ENCODE measurements at places on chromosomes 7 and 10. TPM values are rescaled to one million over a fixed set of nuclear protein-coding genes. Genes with fewer than 3 reads are reported as not detected.

GRCh38 chr7:126780993-126781392 is 471.7 kb downstream of the GRM8 start:
- DNase-seq: no peak

DNA sequence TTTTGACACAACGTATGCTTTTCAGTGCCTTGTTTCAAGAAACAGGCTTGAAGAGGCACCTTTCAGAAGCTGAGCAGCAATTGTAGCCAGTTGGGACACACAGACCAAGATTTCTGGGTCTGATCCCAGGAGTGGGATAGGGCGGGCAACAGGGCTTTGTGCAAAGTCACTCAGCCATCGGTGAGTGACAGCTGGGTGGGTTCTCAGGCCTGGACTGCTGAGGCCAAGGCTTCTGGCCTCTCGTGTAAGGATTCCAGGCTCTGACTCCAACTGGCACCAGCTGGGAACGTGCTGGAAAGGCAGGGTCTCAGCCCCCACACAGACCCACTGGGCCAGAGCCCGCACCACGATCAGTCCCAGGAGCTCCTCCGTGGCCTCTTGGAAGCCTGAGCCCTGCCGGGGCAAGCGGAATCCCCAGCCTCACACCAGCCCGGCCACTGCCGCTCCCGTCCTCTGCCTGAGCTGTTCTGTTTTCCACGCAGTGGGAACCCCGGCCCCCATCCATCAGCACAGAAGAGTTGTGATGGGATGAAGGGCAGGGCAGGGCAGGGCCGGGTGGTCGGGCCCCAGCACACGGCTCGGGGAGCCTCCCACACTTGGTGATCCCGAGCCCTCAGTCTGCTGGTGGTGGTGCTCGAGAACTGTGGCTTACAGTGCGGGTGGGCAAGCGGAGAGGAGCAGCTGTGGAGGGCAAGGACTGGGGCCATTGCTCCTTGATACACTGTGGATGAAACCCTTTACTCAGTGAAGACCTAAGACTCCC is 46.8 kb downstream of the VIPR2 start:
- DNase-seq: peak; percentile 1

DNA sequence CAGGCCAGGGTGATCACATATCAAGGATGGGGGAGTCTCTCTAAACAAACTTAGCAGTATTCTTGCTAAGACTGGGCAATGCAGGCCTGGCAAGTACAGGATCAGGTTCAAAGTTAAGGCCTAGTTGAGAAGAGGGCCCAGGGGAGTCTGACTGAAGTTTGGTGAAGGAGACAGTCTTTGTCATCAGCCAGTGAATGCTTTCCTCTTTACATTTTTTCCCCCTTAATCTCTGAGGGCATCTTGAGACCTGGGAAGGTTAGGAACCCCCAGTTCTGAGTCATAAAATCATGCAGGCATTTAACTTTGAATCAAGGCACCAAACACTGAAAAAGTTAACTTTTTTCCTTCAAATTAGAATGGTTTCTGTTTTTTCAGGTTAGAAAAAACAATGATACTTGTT is 311.5 kb downstream of the REEP3 start:
- DNase-seq: no peak

- no peak for DNase-seq
Measured at GRCh38 chr10:113304726-113305125, 248.1 kb upstream of the HABP2 start.

CYP3A7 gene
- total RNA-seq: 0.29 TPM

DNA sequence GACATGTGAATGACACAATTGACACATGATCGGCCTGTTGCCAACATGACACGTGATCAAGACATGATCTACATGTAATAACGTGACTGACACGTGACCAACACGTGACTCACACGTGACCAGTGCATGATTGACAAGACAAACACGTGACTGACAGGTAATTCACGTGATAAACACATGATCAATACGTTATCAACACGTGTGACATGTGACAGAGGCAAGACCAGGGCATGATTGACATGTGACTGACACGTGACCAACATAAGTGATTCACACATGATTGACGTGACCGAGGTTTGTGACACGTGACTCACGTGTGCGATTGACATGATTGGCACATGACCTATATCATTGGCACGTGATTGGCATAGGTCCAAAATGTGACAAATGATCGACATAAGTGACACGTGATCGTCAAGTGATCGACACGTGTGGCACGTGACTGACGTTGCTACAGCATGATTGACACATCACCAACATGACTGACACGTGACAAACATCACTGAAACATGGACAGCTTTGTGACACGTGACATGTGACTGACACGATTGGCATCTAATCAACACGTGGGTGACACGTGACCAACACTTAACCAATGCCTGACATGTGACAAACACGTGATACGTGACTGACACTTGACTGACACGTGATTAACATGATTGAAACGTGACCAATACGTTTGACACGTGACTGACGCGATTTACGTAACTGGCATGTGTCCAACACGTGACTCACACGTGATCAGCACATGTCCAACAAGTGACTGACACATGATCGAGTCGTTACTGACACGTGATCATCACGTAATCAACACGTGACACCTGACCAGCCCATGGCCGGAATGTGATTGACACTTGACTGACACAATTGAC is 23.0 kb downstream of the CRPPA start:
- no peak for DNase-seq

- DNase-seq: no peak
Measured at GRCh38 chr10:102613785-102614184, 30.5 kb upstream of the TRIM8 start.

ITIH2 gene
- total RNA-seq: not detected

GRCh38 chr7:28076423-28077200 is 104.0 kb downstream of the JAZF1 start:
- DNase-seq: no peak

PPP1R9A gene
- total RNA-seq: 8.5 TPM

- peak; percentile 51 for DNase-seq
Measured at GRCh38 chr7:144437370-144438191, 34.1 kb upstream of the NOBOX start.

GRCh38 chr7:137360087-137360679 is 16.6 kb upstream of the PTN start:
- no peak for DNase-seq

- no peak for DNase-seq
Measured at GRCh38 chr10:52318822-52319464, 4.9 kb downstream of the DKK1 start.

TAS2R4 gene
- total RNA-seq: 0.68 TPM

- DNase-seq: no peak
Measured at GRCh38 chr7:130971297-130971696, 237.3 kb upstream of the KLF14 start.

LAMB4 gene
- total RNA-seq: not detected

GRCh38 chr10:408236-408635 is 273.0 kb downstream of the ZMYND11 start:
- no peak for DNase-seq

MLXIPL gene
- 10.6 TPM for total RNA-seq

DNA sequence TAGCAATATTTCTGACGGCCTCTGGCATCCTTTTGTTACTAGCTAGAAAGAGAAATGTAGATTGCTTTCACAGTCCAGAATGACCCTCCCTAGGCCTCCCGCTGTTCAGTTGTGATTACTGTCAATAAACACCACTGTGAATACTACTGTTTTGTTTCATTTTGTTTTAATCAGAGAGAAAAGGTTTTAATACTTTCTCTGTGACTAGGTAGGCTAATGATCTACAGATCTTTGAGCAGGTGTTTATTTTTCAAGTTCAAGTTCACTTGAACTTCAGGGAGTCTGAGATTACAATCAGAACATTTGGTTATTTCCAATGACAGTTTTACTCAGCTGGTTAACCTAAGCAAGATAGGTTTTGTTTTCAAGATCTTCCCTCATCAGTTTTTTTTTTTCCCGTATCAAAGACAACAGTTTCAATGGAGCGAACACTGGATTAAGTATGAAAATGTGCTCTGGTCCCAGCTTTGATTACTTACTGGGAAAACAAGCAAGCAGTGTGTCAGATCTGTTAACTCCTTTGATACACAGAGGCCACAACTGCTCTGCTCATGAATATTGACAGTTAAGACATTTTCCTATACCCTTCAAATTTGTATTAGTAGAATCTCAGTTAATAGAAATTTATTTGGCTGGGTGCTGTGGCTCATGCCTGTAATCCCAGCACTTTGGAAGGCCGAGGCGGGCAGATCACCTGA is 34.8 kb downstream of the VKORC1L1 start:
- no peak for DNase-seq

GRCh38 chr7:151246102-151246850 is 2.2 kb downstream of the SMARCD3 start:
- DNase-seq: peak; percentile 82

GNAT3 gene
- total RNA-seq: not detected

DNA sequence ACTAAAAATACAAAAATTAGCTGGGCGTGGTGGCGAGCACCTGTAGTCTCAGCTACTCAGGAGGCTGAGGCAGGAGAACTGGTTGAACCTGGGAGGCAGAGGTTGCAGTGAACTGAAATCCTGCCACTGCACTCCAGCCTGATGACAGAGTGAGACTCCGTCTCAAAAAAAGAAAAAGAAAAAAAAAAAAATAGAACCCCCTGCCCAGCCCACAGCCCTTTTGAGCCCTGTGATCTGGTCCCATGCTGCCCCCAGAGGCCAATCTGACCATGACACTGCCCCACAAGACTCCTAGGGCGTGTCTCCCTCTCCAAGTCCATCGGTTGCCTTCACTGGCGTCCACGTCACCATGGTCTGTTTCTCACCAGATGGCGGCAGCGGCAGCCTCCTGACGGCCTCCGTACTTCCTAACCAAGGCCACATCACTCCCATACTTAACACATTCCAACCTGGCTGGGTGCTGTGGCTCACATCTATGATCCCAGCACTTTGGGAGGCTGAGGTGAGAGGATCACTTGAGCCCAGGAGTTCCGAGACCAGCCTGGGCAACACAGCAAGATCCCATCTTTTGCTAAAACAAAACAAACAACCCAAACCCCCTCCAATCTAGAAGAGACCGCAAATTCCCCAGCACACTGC is 18.0 kb downstream of the STX1A start:
- DNase-seq: peak; percentile 48

SFRP4 gene
- 5.9 TPM for total RNA-seq

MCM10 gene
- 0.05 TPM for total RNA-seq

All from myocyte (in vitro differentiated cells).